Progenitor cell of endocrine pancreas (in vitro differentiated cells): ENCODE measurements at places on chromosomes 12 and 14. TPM values are rescaled to one million over a fixed set of nuclear protein-coding genes. Genes with fewer than 3 reads are reported as not detected.

DNA sequence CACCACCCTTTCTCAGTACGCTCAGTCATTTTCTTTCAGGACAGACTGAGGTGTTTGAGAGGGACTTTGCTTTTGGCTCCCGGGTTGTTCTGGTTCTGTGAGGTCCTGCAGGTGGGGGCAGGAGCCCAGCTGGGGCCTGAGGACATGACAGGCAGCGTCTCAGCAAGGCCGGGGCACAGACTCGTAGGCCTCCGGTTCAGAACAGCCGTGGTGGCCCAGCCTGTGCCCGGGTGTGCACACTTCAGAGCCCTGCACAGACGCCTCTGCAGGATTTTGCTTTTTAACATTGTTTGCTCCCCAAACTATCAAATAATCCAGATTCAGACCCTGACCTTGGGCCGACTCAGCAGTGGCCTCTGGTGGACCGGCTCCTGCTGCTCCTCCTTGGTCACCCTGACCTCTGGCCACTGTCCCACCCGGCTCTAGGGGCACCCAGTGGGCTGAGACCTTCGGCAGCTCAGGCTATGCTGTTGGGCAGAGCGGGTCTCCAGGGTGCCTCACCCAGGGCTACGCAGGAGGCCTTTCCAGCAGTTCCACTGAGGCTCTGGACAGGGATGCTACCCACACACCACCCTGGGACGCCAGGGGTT, 65.2 kb downstream of the ADGRD1 start:
- DNase-seq, result no peak

DNA sequence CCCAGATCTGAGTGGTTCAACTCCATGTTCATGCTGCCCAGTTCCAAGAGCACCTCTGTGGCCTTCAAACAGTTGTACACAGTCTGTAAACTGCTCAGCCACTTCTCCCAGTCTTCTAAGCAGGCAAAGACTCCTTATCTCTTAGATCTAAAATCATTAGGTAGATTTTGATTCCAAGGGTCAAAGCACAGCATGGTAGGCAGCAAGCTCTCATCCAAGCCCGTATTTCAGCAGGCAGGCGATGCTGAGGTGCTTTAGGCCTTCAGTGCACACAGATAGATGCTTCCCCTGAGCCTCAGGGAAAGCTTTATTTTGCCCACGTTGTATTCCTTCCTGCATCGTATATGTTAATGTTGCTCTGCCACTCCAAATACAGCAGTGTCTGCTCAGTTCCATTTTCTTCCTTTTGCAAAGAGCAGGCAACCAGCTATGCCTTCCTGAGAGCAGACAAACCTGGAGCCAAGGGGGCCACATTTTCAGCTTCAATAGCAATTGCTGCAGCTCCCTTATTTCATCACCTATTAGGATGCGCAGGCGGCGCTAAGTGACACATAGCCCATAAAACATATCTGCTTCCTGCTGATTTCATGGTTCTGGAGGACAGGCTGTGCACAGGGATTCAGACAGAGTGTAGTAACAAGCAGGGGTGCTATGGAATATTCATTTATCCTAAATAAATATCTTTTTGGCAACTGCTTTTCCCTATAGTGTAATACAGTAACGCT, 67.5 kb downstream of the ETV6 start:
- no peak for DNase-seq

DNA sequence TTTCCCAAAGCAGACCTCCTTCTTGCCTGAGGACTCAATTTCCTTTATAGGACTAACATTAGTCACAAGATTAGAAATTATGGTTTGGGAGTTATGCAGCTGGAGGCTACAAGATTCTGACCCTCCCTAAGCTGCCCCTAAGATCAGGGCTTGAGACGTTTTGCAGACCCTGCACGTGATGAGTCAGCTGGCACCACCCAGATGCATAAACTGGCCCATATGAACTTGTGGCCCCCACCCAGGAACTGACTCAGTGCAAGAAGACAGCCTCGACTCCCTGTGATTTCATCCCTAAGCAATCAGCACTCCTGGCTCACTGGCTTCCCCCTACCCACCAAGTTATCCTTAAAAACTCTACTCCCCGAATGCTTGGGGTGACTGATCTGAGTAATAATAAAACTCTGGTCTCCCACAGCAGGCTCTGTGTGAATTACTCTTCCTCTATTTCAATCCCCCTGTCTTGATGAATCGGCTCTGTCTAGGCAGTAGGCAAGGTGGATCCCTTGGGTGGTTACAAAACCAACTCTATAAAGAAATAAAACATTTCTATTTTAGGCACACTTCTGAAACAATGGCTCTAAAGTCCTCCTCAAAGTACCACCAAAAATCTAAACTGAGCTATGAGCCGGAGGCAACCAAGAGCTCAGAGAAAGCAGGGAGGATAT, 233.4 kb downstream of the TMEM132D start:
- DNase-seq, result no peak

- no peak for DNase-seq
Observed at GRCh38 chr12:92122941-92123779, 22.5 kb downstream of the BTG1 start.

GRCh38 chr14:25308244-25308643, 258.3 kb upstream of the STXBP6 start:
- DNase-seq, result no peak

DNA sequence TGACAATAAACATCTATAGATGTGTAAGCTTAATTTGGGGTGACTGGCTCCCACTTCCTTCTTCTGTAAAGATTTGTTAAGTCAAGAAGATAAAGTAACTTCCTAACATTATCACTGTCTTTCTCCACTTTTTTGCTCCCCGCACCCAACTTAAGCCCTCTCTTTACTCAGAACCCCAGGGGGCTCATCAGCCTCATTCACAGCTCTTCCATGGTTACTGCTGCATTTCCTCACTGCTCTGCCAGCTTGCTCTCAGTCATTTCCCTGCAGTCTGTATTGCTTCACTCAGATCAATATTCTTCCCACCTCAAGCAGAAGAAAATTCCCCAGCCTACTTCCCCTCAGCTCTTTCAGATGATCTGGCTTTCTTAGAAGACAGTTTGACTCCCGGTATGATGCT, 102.0 kb downstream of the PIK3C2G start:
- DNase-seq, result no peak

DNA sequence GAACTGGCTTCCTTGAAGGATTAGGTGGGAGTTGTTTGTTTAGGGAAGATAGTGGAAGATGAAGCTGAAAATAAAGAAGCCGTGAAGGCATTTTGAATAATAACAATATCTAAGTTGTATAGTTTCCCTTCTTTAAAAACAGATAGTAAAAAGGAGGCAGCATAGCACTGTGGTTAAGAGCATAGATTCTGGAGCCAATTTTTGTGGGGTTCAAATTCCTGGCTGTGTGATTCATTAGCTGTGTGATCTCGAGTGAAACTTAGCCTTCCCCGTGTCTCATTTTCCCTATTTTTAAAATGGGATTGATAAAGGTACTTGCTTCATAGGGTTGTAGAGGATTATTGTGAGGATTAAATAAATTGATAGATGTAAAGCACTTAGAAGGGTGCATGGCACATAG, 104.5 kb downstream of the MYRFL start:
- DNase-seq, result no peak

DNA sequence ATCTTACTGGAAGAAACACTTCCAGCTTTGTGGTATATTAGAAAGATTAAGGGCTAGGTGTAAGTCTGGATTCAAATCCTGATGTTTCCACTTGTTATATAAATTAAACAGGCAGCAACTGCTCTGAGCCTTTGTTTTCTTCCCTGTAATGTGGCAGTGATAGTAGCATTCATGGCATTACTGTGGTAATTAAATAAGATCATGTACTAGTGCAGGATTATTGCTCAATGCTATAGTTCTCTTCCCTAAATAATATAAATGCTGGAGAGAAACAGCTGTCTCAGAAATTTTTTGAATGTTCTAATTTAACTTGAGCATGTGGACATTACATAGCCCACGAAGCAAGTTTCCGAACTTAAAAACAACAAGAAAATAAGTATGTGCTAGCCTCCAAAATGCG, 5.4 kb downstream of the TMEM117 start:
- no peak for DNase-seq

GRCh38 chr14:67553547-67553946, 20.5 kb downstream of the PLEKHH1 start:
- no peak for DNase-seq

DNA sequence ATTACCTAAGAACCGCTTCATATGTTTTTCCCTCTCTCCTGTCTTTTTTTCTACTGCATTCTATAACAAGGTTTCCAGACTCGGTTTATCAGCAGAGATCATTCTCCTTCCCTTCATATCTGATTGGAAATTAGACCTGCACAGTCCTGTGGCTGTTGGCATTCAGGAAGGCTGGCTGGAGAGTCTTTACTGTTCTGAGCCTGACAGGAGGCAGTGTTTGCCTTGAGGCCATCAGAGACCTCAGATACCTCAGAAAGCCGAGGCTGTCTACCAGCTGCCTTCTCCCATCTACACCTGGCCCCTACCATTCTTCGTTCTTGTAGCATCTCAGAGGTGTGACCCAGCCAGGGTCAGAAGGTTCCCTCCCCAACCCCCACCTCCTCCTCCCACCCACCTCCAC, 182.0 kb downstream of the CAND1 start:
- DNase-seq, result no peak

- DNase-seq, result no peak
Observed at GRCh38 chr14:72443991-72444441, 449.9 kb downstream of the DPF3 start.

DNA sequence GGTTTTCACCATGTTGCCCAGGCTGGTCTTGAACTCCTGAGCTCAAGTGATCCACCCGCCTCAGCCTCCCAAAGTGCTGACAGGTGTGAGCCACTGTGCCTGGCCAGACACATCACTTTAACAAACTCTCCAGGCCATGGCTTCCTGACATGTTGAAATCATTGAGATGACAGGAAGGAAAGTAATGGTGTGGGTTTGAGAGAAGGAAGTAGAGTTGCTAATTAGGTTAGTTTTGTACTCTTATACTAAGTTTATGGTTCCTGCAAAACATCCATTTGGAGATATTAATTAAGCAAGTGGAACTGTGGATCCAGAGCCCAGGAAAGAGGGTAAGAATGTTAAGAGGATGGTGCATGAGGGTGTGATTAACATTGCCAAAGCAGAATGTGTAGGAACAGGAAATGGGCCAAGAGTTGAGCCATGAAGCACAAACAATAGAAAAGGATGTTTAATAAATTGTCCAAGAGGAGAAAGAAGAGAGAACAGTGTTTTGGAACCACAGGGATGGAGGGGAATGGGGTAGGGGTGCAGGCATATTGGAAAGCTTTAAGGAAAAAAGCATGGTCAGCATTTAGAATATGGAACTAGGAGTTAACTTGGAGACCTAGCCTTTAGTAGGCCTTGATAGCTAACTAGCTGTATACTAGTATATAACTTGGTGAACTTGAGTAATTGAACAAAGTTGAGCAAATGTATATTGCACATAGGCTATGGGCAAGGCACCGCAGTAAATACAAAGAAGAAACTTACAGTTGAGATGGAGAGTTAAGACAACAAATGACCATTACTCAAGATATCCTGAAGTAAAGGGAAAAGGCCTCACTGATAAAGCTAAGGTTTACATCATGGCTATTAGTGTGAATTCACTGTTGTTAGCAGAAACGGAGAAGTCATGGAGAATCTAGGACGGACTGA, 91.3 kb upstream of the DNM1L start:
- DNase-seq, result no peak

GRCh38 chr12:132686825-132687210, 324 bp downstream of the POLE start:
- no peak for DNase-seq

- DNase-seq, result no peak
Observed at GRCh38 chr14:105148604-105149145, 19.9 kb downstream of the JAG2 start.

DNA sequence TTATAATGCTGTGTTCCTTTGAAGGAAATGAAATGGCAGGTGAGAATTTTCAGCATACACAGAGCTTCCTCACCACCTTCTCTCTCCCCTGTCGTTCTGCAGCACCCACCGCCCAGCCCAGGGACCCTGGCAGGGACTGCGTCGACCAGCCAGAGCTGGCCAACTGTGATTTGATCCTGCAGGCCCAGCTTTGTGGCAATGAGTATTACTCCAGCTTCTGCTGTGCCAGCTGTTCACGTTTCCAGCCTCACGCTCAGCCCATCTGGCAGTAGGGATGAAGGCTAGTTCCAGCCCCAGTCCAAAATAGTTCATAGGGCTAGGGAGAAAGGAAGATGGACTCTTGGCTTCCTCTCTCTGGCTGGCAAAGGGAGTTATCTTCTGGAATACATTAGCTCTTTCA, 35.1 kb downstream of the PAPLN start:
- no peak for DNase-seq

- DNase-seq, result no peak
Observed at GRCh38 chr14:101498526-101498860, 62.8 kb upstream of the DIO3 start.

GRCh38 chr12:52121824-52122539, 42.5 kb downstream of the SMIM41 start:
- DNase-seq, result peak; percentile 64

DNA sequence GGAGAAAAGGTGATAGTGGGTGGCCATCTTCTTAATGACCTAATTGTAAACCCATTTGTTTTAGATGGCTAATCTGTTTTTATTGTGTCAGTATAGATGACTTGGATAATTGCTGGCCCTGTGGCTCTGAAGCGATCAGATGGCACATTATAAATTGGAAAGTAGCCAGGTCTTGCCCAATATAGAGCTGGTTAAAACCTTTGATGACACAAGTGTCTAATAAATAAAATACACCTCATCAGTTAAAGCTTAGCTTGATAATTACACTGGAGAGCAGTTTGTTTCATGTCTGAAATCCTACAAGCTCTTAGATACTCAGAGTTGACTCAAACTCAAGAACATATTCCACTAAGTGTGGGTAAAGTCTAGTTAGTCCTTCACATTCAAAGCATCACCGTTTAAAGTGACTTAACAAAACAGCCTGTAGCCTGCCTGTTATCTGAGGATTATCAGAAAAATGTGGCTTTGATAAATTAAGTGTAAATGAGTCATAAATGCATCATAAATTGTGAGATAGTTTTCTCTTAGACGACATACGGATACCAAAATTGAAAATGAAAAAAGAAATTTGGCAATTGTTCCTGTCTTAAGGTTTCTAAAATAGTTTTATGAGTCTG, 280.9 kb downstream of the LRIG3 start:
- no peak for DNase-seq

Gene AICDA
- not detected in 2 replicates for total RNA-seq

Gene PELI2
- total RNA-seq, result 28.5 and 32.2 TPM in 2 replicates

Gene KCNJ8
- 1.1 and 2.2 TPM in 2 replicates for total RNA-seq

Gene CLEC4C
- total RNA-seq, result not detected in 2 replicates

Gene AQP2
- 0.29 and 1.0 TPM in 2 replicates for total RNA-seq

Gene SLC6A12
- 3.1 and 4.7 TPM in 2 replicates for total RNA-seq

Gene TSHR
- total RNA-seq, result 0.24 TPM in 1 of 2 replicates, not detected in the other

Gene SPRING1
- total RNA-seq, result 63.2 and 64.4 TPM in 2 replicates

Gene TMEM179
- 8.1 and 9.2 TPM in 2 replicates for total RNA-seq

Gene DEGS2
- 0.73 and 1.3 TPM in 2 replicates for total RNA-seq

Gene FAM181A
- total RNA-seq, result not detected in 2 replicates

Gene MIP
- not detected in 2 replicates for total RNA-seq

Gene PLA2G1B
- 0.60 TPM in 1 of 2 replicates, not detected in the other for total RNA-seq

Gene KRT83
- not detected in 2 replicates for total RNA-seq

Gene NANOG
- 0.64 and 0.74 TPM in 2 replicates for total RNA-seq

Gene OR10G3
- total RNA-seq, result not detected in 2 replicates

Gene TEX52
- total RNA-seq, result not detected in 2 replicates
